D341Med (cell line): ENCODE measurements at places on chromosomes 3 and 15.

DNA sequence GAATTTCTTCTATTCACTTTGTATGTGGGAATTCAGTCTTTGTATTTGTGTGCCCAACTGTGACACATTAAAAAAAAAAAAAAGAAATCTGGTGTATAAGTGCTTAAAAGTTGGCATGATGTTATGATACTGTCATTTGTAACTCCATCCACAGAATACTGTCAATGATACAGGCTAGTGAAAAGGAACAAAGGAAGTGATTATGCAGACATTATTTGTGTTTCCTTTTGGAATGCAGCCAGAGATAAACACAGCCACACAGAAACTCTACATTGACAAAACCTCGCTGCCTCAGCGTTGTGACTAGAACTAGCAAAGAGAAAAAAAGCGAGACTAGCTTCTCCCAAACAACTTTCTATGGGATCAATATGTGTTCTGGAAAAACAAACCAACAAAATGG is 519.2 kb upstream of the AGTR1 start:
- no peak for DNase-seq

DNA sequence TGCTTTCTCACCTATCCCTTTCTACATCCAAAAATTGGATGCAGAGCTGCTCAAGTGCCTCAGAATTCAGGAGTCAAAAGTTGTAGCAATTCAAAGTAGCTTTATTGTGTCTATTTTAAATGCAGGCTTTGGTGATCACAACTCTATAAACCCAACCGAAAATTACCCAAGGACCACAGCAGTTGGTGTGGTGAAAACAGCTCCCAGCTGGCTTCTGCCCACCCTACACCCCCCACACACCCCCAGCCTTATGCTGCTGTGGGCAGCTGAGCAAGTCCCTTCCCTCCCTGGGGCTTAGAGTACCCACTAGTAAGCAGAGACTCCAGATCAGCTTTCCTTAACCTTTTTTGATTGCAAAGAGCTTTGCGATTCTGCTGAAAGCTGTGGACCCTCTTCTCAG is 5.8 kb upstream of the HES1 start:
- DNase-seq = no peak

DNA sequence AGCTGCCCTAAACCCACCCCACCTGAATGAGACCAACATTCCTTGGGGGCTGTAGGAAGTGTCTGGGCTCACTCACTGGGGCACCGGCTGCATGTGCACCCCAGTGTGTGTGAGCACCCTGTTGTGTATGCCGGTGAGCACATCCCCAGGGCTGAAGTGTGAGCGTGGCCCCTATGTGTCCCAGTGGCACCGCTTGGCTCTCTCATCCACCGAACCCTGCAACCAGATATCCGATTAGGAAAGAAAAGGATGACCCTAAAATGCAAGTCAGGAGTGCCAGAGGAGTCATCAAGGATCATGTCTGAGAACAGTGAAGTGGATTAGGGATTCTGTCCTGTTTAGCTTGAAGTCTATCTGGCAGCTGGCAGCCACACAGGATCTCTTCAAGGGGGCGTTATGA is 84.0 kb upstream of the ALDH1L1 start:
- no peak for DNase-seq

- DNase-seq = no peak
Measured at GRCh38 chr3:10273702-10274305, 18.9 kb downstream of the GHRL start.

GRCh38 chr15:81224232-81224631 is 27.6 kb downstream of the IL16 start:
- DNase-seq = no peak

GRCh38 chr3:187720337-187720670 is 17.9 kb upstream of the RTP2 start:
- no peak for DNase-seq

DNA sequence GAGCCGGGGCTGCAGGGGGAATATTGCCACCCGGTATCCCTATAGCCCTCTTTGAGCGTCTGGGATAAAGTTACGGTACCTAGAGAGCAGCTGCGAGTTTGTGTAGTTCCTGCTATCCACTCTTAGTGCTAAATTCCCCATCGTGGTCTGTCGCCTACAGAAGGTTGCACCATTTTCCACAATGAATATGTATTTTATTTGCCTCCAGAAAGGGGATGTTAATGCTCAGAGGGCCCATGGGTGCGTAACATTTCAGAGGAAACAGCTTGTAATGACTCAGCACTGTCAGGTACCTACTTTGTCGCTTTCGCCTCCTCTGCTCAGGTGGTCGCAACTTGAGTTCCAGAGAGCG is 1.1 kb downstream of the SLCO3A1 start:
- DNase-seq = no peak

DNA sequence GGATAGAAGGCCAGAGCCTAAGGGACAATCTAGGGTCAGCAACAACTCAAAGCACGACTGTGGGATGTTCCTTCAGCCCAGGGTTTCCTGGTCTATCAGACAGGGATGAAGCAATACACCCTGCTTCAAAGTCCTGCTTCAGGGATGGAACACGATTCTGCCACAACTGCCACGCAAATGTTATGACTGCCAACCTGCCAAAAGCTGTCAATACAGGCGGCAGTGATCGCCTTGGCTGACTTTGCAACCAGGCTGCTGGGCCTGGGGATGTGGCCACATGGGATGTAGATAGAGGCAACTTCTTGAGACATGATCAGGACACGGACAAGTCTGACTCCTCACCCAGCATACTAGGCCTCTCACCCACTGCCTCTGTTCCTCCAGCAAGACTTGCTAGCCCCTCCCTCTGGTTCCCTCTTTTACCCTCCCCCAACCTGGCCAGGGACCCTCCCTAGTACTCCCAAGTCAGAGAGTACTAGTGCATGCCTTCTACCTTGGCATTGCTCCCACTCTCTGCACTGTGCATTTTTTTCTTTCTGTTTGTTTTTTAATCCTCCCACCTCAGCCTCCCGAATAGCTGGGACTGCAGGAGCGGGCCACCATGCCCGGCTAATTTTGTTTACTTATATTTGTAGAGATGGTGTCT is 7.6 kb downstream of the CCDC12 start:
- no peak for DNase-seq

- no peak for DNase-seq
Measured at GRCh38 chr15:80835336-80835735, 56.2 kb downstream of the CEMIP start.

DNA sequence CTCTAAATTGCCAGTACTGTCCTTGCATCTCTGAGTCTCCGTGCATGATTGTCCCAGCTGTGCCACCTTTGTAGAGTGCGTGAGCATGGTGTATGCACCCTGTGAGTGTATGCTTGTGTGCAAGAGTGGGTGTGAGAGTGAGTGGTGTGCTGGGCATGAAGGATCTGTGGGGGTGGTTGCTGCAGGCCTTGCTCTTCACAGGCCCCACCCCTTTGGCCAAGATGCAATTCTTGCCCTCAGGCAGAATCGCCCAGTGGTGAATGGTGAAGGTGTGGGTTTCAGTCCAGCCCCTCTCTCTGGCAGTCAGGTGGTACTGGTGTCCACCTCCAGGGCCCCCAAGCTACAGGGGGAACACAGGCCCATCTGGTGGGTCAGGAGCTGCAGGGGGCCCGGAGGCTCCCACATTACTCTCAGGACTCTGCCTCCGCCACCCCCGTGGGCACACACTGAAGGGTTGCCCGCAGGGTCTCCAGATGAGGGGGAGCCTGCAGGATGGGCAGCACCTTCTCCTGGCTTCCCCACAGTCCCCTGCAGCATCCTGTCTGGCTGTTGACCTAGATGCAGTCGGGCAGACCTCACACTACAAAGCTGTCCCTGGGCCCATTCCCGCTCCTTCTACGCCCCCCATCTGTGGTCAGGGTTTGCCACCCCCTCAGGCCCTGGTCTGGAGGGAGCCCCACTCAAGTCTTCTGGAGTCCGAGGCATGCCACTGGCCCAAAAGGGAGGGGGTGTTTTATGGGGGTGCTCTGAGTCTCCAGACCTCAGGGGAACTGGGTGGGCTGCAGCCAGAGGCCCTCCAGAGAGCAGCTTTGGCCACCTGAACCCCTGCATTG is 8.3 kb upstream of the ROPN1B start:
- DNase-seq = no peak

- no peak for DNase-seq
Measured at GRCh38 chr3:56800832-56801661, 702 bp downstream of the ARHGEF3 start.

DNA sequence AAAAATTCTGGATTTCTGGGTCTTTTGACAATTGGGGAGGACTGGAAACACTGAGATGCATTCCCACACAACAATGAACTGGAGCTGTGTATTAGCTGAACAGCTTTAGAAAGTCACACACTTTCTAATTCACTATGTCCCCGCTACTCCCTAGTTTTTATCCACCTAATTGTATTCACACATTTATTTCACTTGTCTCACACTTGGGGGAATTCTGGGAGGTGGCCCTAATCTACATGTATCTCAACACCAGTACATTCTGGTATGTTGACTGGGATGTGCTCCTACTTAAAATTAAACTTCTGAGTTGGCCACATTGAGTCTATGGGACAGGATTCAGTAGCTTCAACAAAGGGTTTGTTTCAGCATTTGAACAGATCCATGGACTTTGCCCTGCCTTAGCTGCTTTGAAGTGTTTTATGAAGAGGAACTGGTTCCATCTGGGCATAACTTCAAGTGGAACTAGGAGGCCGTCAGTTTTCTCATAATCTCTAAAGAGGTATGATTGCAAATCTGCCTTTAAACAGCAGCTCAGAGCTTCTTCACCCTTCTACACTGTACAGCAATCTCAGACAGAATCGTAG is 106.5 kb upstream of the CMC1 start:
- no peak for DNase-seq

GRCh38 chr15:41861736-41862356 is 23.2 kb downstream of the PLA2G4B start:
- DNase-seq = no peak

- DNase-seq = no peak
Measured at GRCh38 chr3:18385706-18386105, 39.4 kb downstream of the SATB1 start.

GRCh38 chr3:192259661-192260060 is 467.7 kb downstream of the FGF12 start:
- DNase-seq = no peak

DNA sequence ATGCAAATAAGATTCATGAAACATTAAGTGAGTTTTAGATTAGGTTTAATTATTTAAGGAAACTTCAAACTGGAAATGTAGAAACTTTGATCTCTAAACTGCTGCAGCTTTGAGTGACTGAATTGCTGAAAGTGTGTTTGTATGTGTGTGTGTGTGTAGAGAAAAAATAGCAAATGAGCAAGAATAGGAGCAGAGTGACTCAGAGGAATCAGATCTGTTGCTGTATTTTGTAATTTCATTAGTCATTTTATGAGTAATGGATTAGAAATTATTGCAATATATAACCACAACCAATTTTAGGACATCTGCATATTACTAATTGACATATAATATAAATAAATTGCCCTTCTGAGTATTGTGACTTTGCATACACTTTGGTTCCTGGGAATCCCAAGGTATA is 52.8 kb upstream of the SLC9A9 start:
- DNase-seq = no peak

GRCh38 chr15:73258271-73259108 is 110.3 kb downstream of the HCN4 start:
- no peak for DNase-seq

GRCh38 chr15:98506172-98506571 is 142.2 kb upstream of the IGF1R start:
- no peak for DNase-seq

GRCh38 chr15:37891766-37892368 is 42.6 kb upstream of the TMCO5A start:
- DNase-seq = peak; percentile 51

- no peak for DNase-seq
Measured at GRCh38 chr3:127089486-127090145, 103.3 kb upstream of the PRR23E start.

DNA sequence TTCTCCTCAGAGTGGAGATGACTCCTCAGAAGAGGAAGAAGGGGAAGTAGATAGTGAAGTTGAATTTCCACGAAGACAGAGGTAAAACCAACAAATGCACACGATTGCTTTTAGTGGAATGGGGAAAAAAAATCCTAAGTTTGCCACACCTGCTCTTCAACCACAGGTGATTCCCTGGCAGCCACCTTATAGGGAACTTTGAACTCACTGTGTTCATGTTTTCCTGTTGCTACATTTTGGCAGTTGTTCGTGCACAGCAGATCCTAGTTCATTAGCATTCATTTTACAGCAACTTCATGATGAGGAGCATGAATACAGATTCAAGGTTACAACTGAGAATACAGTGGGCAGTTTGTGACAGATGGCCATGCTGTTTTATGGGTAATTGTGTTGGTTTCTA is 21.5 kb downstream of the TMEM41A start:
- DNase-seq = no peak

- peak; percentile 59 for DNase-seq
Measured at GRCh38 chr3:14125193-14126016, 553 bp downstream of the TMEM43 start.

DNA sequence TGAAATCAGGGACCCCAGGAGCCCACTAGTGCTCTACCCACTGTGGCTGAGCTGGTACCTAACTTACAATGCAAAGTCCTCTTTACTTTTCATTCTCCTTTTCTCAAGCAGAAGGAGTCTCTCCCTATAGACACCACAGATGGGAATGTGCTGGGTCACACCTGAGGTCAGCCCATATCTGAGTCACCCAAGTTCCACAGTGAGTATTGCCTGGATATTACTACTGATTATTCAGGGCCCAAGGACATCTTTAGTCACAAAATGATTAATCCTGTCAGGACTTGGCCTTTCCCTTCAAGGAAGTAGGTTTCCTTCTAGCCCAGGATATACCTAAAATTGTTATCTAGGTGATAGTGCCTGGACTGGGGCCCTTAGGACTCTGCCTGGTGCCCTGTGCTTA is 1305.2 kb downstream of the SI start:
- DNase-seq = no peak

GRCh38 chr3:112579697-112580096 is 17.9 kb downstream of the SLC35A5 start:
- no peak for DNase-seq

DNA sequence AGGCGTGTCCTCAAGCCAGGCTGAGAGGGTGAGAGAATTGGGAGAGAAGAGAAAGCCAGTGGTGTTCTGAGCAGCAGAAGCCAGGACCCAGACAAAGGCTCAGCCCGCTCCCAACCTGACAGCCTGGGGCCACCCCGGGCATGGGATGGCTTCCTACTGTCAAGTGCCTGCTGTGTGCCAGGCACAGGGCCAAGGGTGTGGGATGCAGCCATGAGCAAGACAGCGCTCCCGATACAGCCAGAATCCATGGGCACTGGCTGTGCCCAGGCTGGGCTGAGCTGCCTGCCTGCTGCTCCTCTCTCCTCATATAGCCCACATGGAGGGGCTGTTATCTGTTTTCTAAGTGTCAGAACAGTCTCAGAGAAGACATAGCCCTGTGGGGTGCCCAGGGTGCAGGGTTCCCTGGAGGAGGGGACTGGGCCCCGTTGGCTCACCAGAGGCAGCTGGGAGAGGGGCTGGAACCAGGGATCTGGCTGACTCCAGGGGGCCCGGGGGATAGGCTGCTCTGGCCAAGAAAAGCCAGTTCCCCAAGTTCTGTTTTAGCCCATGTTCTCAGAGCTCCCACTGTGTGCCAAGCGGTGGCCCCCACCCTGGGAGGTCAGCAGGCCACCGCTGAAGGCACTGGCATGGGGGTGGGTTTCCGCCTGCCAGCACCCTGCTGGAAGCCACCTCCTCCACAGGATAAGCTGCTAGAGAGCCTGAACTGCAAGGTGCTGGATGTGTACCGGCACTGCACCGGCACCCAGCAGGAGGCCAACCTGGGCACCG is 39.0 kb downstream of the CFAP100 start:
- no peak for DNase-seq

- no peak for DNase-seq
Measured at GRCh38 chr15:85091990-85092389, 110.3 kb downstream of the PDE8A start.

- DNase-seq = no peak
Measured at GRCh38 chr15:64311566-64311965, 44.4 kb downstream of the CSNK1G1 start.

- no peak for DNase-seq
Measured at GRCh38 chr3:143302638-143303171, 183.1 kb downstream of the CHST2 start.
